Stimulated activated CD4-positive, alpha-beta T cell treated with anti-CD3 and anti-CD28 coated beads, Interleukin-12 subunit alpha, Interleukin-12 subunit beta, amount 100 ng/mL, for 48 hours (primary cell): ENCODE measurements at places on chromosomes 7 and 10.

- DNase-seq = no peak
Observed at GRCh38 chr10:5685764-5686240, 1.2 kb downstream of the TASOR2 start.

DNA sequence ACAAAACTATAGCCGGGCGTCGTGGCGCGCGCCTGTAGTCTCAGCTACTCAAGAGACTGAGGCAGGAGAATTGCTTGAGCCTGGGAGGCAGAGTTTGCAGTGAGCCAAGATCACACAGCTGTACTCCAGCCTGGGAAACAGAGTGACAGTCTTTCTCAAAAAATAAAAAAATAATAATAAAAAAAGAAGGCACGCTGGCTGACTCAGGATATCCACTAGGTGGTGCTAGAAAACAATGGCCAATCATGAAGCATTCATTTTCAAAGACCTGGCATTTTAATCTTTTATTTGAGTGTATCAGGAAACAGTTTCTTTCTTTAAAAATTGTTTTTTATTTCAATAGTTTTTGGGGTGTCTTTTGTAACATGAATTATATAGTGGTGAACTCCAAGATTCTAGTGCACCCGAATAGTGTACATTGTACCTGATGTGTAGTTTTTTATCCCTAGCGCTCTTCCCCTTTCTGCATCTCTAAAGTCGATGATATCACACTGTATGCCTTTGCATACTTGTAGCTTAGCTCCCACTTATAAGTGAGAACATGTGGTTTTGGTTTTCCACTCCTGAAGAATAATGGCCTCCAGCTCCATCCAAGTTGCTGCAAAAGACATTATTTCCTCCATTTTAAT is 88.6 kb downstream of the LYZL1 start:
- DNase-seq = no peak

DNA sequence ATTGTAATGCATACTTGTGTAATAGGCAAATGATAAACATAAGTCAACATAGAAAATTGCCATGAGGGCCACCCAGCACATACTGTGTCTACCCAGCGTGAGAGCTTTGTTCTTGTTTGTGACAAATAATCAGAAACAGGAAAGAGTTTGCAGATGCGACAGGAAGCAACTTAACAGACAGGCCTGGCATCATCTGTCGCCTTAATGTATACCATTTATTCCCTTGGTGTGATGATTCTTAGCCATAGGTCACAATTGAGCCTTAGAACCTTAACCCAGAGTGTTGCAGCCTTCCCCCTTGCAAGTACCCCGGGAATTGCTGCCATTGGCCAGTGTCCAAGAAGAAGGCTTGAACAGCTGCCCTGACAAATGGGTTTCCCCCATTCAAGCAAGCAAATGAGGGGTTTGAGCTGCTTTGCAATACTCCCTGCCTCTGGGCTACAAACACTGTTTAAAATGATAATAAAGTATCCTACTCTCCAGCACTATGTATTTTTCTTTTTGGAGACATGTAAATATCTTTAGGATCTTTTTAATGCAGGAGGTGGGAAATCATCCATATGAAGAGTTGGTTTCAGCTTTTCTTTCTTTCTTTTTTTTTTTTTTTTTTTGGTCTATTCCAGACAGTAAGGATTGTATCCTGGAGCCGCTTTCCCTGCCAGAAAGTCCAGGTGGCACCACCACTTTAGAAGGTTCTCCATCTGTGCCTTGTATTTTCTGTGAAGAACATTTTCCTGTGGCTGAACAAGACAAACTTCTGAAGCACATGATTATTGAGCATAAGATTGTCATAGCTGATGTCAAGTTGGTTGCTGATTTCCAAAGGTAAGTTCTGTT is 80.0 kb downstream of the ZNF277 start:
- no peak for DNase-seq

GRCh38 chr10:110263164-110263563 is 41.6 kb downstream of the SMNDC1 start:
- DNase-seq = no peak

GRCh38 chr10:86728056-86728455 is 28.4 kb upstream of the BMPR1A start:
- no peak for DNase-seq

- DNase-seq = no peak
Observed at GRCh38 chr10:21919906-21920305, 83.6 kb downstream of the DNAJC1 start.

DNA sequence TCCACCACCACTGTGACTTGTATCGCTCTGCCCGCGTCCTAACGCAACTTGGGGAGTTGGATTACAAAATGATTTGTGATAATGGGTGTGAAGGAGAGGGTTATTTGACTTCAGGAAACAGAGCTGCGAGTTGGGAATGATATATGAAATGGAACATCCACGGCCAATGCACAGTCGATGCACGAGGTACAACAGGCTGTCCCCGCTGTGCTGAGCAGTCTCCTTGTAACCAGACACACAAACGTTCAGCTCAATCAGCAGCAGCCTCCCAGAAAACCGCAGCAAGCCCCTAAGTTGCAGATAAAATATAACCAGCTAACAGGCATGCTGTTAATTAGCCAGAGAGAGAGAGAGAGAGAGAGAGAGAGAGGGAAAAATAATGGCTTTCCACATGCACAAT is 332.7 kb upstream of the MGMT start:
- DNase-seq = no peak

DNA sequence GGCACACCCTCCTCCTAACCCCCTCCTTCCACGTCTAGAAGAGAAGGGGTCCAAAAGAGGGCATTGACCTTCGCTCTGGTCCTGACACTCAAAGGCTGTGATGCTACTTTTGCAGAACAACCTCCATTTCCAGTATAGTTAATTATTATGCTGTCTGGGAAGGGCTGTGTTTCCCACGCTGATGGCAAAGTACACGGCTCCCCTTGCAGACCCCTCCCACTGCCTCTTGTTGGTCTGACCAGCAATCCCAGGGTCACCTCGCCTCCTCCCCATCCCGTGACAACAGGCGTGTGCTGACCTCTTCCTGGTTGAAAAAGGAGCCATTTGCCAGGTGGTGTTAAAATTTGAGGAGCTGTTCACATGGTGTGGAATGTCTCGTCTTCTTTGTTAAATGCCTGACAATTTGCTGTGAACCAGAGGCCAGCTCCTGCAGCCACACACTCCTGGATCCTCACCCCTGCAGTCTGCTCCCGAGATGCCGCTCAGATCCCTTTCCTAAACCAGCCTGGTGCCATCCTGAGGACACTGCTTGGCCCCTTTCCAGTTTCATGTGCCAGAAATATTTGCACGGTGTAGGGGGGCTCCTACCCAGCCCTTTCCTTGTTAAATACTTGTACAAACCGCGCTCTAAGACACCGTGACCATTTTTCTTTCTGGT is 321.7 kb downstream of the WDR37 start:
- DNase-seq = no peak

- no peak for DNase-seq
Observed at GRCh38 chr10:16478801-16479200, 42.0 kb downstream of the PTER start.

- DNase-seq = no peak
Observed at GRCh38 chr7:116426428-116427156, 72.9 kb upstream of the CAV2 start.

DNA sequence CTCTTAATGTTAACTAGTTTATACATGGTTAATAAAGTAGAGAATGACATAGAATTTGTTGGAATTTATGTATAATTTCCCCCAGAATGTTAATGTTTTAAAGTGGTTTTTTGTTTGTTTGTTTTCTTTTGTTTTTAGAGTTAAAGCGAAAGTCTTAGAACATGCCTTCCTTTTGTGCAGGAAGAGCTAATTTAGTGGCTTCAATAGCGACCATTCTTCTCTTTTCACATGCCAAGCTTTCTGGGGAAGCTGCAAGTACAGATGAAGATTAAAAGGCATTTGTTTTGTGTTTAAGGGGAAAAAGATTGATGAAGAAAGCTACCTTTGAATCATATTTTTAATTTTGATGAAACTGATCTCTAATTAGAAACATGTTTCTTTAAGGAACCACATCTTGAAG is 256.3 kb upstream of the CSTF2T start:
- DNase-seq = no peak

GRCh38 chr7:33195264-33195663 is 65.9 kb downstream of the BBS9 start:
- DNase-seq = no peak

GRCh38 chr7:19610194-19610943 is 98.5 kb downstream of the POLR1F start:
- no peak for DNase-seq

DNA sequence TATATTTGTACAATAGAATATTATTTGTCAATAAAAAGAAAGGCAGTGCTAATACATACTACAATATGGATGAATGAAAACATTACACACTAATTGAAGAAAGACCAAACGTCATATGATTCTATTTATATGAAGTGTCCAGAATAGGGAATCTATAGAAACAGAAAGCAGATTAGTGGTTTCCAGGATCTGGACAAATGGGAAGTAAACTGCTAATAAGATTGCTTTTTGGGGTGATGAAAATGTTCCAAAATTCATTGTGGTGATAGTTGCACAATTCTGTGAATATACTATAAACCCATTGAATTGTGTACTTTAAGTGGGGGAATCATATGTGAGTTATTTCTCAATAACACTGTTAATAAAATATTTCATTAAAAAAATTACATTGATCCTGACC is 78.2 kb upstream of the IFRD1 start:
- no peak for DNase-seq
